AG08395 (cell line): ENCODE measurements at places on chromosomes 5 and 9.

- DNase-seq, result no peak
Observed at GRCh38 chr5:164824671-164825070, 1319.3 kb downstream of the MAT2B start.

GRCh38 chr5:35659556-35659955 is 41.9 kb downstream of the SPEF2 start:
- no peak for DNase-seq

DNA sequence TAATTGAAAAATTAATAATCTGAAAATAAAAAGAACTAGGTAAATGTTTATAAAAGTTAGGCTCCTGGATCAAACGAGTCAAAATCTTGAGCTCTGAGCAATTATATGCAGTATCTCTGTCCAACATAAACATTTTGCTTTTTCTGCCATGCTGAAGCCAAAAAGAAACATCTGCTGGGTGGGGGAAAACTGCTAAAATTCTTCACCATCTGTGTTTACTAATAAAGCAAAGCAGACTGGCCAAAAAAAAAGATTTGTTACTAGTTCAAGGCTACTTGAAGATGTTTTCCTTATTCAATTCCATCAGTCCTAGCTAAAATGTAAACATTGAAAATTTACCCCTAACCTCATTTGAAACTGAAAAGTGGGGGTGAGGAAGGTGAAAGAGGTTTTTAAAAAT is 29.7 kb downstream of the GTF3C4 start:
- no peak for DNase-seq

GRCh38 chr5:179151286-179152118 is 91.3 kb downstream of the ZNF354C start:
- DNase-seq, result no peak

DNA sequence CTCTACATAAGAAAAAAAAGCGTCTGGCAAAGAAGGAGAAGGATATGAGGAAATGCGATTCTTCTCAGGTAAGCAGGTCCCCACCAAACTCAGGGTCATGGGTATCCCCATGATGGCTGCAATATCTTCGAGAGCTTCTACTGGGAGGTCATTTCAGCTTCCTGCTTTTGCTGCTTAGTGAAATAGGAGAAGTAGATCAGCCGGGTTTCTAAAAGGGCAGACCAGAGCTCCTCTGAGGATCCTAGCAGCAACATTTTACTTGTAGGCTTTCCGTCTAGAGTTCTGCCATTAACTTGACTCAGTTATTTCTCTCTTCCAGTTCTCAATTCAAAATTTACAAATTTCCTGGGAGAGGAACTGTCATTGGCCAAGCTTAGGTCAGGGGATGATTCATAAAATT is 134.7 kb downstream of the DPYSL3 start:
- no peak for DNase-seq

GRCh38 chr5:89246252-89246651 is 363.3 kb upstream of the MEF2C start:
- peak; percentile 15 for DNase-seq

- DNase-seq, result peak; percentile 11
Observed at GRCh38 chr5:124663101-124663506, 83.3 kb downstream of the ZNF608 start.

DNA sequence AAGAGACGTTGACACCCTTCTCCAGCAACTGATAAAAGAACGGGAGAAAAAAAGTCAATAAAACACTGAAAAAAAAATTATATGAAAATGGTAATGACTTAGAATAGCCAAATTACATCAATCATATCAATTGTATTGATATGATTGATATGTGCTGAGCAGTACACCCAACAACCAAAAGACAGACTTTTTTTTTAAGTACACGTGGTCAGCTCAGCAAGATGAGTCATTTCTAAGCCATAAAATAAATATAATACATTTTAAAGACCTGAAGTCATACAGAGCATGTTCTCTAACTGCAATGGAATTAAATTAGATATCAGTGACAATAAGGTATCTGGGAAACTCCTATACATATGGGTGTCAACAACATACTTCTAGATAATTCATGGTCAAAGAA is 30.9 kb upstream of the OLFM1 start:
- no peak for DNase-seq

DNA sequence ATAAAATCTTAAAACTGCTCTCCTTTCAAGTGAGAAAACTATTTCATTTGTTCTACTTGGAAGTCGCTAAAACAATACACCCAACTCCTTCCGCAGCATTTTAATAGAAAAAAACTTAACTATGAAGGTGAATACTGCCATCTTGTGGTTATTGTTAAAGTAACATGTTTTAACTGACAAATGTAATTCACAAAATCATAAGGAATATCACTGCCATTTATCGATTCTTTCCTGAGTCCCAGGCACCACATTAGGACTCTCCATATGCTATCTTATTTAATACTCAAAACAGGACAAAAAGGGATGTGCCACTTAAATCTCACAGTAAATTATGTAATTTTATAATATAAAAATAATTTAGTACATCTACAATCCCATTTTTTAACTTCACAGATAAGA is 130.5 kb upstream of the ITGA1 start:
- peak; percentile 49 for DNase-seq

DNA sequence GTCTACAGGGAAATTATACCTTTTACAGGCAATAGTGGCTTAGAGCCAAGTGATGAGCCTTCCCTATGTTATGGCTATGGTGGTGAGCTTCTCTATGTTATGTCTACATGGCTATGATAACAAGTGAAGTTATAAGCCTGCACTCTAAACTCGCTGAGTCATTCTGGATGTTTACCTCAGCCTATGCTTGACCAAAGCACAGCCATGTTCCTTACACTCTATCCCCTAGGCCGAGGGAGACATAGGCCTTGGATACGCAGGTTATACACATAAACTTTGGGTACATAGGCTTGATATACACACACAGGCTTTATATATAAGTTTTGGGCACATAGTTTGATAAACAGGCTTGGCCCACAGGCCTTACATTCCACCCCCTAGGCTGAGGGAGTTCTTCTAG is 13.8 kb downstream of the DMAC1 start:
- no peak for DNase-seq

- DNase-seq, result no peak
Observed at GRCh38 chr9:136107155-136107952, 11.3 kb downstream of the TMEM250 start.

GRCh38 chr9:132241840-132242620 is 80.2 kb downstream of the NTNG2 start:
- DNase-seq, result no peak

- DNase-seq, result no peak
Observed at GRCh38 chr9:33850267-33850629, 33.3 kb downstream of the UBE2R2 start.

- DNase-seq, result no peak
Observed at GRCh38 chr9:26604076-26604662, 288.4 kb downstream of the CAAP1 start.

DNA sequence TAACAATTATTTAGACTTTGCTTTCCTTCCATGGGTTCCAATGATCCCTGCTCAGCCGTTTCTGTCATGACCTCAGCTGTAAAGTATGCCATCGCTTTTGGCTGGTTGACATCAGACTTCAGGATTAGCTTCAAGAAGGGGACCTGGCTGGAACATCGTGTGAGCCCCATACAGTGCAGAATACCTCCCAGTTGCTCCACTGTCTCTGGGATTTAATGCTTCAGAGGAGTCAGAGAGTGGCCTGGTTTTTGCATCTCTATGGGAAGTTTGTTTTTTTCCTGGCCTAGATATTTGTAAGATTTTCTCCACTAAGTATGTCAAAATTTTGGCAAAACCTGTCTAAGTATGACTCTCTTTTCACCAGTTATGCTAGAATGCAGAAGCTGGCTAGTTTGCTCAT is 216.9 kb downstream of the GABBR2 start:
- peak; percentile 57 for DNase-seq

- DNase-seq, result no peak
Observed at GRCh38 chr5:79704553-79704952, 14.9 kb downstream of the CMYA5 start.

DNA sequence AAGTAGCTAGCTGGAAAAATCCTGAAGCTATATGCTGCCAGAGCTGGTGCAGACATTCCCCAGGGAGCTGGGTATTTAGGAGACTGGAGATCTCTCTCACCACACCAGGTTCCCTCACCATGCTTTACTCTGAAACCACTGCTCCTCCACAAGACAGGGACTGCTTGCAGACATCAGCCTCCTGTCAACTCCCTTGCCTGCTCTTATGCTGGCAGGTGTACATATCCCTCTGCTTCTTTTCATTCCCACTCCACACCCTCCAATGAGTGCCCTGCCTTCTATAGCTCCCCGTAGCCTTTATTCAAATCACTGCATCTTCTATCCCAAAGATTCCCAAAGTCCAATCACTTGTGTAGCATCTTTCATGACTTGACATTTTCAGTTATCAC is 380.7 kb downstream of the NFIB start:
- no peak for DNase-seq

- peak; percentile 31 for DNase-seq
Observed at GRCh38 chr5:175253597-175253996, 190.4 kb downstream of the DRD1 start.

GRCh38 chr5:3032513-3032912 is 281.0 kb upstream of the IRX2 start:
- DNase-seq, result no peak

- DNase-seq, result no peak
Observed at GRCh38 chr5:180060192-180060591, 11.4 kb downstream of the RNF130 start.

GRCh38 chr9:69086312-69086711 is 50.8 kb downstream of the FXN start:
- DNase-seq, result no peak

DNA sequence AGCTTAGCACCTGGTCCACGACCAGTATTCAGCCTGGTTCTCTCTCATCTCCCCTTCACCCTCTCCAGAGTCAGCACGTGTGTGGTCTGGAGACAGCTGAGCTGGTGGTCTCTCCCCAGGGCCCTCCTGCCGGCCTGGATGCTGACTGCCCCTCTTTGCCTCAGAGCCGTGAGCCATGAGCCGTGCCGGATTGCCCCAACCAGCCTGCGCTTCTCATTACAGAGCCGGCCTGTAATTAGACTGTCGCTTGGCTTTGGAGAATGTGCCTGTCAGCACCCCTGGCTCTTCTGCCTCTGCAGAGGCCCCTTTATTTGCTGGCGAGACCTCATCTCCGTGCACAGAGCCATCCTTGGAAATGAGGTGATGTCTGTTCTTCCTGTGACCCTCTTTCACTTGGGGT is 118.7 kb upstream of the BOD1 start:
- DNase-seq, result no peak

DNA sequence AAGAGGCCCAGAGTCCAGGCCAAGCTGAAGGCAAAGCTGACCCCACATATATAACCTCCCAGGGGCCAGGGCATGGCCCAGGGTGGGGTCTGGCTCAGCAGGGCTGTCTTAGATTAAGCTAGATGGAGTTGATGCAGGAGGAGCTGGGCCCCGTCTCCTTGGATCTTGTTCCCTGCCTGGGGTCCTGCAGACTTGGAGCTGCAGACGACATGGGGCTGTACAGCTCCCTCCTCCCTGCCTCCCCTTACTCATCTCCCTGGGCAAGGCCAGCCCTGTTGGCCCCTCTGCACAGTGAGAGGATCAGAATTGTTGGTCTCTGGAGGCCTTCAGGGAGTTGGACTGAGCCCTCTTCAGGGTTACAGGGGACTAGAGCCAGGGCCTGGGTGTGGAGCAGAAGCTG is 134.9 kb downstream of the RGS3 start:
- DNase-seq, result no peak

GRCh38 chr5:95217351-95217750 is 67.5 kb downstream of the MCTP1 start:
- DNase-seq, result no peak

DNA sequence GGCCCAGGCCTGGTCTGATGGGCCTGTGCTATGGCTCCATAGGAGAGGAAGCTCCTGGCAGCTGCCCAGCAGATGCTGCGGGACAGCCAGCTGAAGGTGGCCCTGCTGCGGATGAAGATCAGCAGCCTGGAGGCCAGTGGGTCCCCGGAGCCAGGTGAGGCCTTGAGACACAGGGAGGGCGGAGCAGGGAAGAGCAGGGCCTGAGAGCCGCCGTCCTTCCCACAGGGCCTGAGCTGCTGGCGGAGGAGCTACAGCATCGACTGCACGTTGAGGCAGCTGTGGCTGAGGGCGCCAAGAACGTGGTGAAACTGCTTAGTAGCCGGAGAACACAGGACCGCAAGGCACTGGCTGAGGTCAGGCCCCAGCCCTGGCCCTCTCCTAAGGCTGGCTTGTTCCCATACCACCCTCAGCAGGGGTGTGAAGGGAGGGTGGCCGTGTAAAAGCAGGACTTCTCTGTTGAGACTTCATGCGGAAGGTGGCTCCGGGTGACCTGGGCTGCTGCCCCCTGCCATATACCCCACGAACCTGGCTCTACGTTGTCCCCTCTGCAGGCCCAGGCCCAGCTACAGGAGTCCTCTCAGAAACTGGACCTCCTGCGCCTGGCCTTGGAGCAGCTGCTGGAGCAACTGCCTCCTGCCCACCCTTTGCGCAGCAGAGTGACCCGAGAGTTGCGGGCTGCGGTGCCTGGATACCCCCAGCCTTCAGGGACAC is 4.5 kb downstream of the PKN3 start:
- no peak for DNase-seq

DNA sequence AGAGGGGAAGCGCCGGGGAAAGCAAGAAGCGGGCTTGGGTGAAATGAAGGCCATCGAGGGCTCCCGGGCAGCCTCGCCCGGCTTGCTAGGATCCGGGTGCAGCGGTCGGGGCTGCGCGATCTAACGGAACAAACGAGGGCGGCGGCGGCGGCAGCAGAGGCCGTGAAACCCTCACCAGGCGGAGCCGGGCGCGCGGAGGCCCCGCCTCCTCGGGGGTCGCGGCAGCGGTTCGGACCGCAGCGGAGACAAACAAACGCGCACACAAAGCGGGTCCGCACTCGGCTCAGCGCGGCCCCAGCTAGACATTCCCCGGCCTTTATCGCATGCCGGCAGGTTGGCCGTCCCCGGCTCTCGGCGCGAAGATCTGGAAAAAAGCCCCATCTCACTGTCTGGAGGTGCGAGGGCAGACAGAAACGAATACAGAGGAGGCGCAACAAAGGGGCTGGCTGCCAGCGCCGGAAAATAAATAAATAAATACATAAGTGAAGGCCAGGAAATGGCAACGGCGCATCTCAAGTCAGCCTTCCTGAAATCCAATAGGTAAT is 10.5 kb upstream of the TRIM36 start:
- DNase-seq, result peak; percentile 14

GRCh38 chr9:84485539-84485938 is 145.0 kb upstream of the SLC28A3 start:
- DNase-seq, result no peak

DNA sequence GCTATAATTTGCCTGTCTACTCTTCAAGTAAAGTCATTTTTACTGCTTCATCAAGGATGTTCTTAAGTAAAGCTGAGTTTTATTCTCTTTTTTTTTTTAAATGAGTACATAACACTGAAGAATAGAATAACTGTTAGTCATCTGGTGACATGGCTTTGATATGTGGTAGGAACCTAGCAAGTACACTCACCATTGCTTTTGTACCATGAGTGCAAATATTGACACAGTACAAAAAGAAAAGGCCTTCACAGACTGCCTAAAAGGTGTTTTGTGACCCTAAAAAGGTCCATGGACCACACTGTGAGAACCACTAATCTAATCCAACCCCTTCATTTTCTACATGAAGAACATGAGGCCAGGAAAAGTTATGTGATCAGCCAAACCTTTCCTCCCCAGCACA is 55.0 kb downstream of the ECPAS start:
- no peak for DNase-seq

GRCh38 chr5:136521696-136522095 is 156.4 kb upstream of the TRPC7 start:
- no peak for DNase-seq

- no peak for DNase-seq
Observed at GRCh38 chr5:37211661-37212060, 37.5 kb downstream of the CPLANE1 start.
